ENCODE measurements at places on chromosomes 1 and 21. TPM values are rescaled to one million over a fixed set of nuclear protein-coding genes. Genes with fewer than 3 reads are reported as not detected.

DNA sequence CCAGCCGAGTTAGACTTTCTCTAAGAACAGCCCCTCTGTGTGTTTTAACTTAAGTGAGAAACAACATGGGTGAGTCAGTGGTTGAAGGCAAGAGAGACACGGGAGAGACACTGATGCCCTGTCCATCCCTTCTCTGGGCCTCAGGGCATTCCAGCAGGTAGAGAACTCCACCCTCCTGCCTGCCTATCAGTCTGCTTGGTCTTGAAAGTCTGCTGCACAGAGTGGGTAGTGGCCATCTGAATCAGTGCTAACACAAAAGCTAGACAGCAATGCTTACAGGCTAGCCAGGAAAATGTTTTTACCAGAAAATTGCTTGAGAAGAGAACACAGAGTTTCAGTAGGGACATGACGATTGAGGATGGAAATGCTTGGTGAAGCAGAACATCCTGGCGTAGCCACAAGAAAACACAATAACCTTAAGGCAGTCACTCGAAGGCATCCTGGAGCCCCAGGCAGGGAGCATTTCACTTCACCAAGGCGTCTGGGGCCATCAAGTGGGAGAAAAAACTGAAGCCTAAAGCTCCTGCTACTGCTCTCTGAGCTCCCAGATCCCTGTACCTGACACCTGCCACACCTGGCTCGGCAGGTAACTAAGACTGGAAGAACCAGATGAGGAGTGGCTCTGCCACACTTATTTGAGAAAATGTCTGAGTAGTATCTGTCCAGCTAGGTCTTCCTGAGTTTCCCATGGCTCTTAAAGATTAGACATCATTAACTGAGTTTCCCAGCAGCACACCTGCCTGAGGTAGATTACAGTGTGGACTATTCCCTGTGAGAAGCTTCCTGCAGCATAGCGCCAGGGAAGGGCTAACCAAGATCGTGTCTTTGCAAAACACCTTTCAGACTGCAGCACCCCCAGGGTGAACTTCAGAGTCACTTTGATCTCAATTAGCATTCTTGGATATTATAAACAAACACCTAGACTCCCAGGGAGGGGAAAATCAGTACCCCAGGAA lies 18.1 kb upstream of the LBR start:
- DNase-seq: no peak

DNA sequence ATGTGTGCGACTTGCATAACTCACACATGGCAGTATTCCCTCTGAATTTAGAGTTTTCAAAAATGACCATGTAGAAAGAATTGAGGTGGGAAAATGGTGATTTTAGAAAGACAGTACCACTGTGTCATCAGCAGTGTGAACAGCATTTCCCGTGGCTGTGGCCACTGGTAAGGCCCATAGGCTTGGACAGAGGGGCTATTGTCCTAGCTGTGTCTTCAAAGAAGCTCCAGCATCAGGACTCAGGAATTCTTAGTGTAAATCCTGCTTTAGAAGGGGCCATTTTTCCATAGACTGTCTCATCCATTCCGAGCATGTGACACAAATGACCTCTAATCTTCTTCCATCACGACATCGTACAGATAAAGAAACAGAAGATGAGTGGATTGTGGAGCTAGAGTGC lies 119.3 kb upstream of the BACE2 start:
- DNase-seq: no peak

GRCh38 chr1:191699343-191699742 lies 458.9 kb upstream of the RGS18 start:
- no peak for DNase-seq

STXBP3 gene
- polyA plus RNA-seq: 10.9 TPM

MECR gene
- polyA plus RNA-seq: 19.9 TPM

- no peak for DNase-seq
These were observed 384.3 kb downstream of the SEC16B start for GRCh38 chr1:177585302-177586220.

DNA sequence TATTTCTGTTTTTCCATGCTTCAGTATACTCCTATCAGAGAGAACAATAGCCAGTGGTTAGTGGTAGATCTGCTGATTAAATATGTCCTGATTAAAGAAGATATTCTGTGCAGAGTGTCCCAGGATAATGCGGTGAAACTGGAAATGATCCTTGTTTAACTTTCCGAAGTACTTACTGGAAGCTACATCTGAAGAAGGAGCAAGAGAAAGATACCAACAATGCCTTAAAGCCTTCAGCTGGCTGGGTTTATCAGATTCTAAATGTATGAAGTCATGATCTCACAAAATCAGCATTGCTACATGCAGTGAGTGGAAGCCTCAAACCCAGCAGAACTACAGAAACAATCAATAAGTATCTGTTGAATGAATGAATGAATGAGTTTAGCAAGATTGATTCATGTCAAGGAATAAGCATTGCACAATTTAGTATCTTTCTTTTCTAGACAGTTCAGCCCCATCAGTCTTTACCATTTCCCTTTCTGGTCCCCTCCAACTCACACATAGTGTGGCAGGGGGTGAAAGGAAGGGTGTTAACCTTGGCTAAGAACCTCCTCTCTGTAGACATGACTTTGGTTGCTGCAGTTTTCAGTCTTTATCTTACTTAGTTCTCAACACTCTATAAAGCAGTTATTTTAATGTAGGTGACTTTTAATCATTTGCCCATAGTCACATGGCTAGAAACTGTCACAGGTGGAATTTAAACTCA lies 24.7 kb upstream of the DNASE2B start:
- DNase-seq: no peak
